ENCODE measurements at places on chromosomes 13 and 19.

DNA sequence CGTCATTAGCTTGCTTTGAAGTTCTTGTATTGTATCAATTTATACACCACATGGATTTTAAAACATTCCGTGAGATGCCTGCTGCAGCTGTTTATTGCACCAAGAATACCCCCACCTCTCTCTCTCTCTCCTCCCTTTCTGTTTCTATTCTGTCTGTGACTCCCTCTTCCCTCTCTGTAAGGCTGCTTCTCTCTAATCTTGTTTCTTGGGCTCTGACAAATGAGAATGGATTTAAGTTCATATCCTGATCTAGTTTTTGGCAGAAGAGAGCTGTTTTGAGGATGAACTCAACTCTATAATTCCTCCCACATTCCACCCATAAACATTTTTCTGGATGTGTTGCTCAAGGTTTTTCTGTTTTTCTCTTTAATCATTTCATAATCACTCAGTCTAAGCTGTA lies 144.3 kb upstream of the FRY start:
- DNase-seq: no peak

GRCh38 chr13:28545583-28546333 lies 50.8 kb upstream of the FLT1 start:
- DNase-seq: no peak

DNA sequence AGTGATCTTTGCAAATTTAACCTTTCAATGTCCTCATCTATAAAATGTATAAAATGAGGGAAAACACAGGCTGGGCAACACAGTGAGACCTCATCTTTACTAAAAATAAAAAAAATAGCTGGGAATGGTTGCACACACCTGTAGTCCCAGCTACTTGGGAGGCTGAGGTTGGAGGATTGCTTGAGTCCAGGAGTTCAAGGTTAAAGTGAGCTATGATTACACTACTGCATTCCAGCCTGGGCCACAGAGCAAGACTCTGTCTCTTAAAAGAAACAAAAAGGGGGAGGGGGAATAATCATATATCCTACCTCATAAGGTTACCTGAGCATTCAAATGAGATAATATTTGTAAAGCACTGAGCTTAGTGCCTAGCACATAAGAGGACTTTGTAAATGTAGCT lies 5.8 kb downstream of the MTRF1 start:
- no peak for DNase-seq

- DNase-seq: no peak
These were observed 12.1 kb downstream of the KDM4B start for GRCh38 chr19:4980838-4981680.

DNA sequence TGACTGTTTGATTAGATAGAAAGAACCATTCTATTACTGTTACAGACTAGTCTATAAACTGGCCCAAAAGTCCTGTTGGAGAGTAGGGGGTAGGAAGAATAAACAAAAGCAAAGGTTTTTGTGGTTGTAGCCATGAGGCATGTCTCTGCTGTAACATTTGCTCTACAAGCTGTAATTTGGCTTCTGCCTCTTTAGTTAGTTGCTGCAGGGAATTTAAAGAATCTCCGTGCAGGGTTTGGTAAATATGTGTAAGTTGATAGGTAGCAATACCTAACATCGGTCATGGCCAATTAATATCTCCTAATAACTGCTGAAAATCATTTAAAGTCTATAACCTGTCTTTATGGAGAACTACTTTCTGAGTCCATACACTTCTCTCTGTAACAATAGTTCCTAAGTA lies 13.0 kb downstream of the FPR3 start:
- no peak for DNase-seq

DNA sequence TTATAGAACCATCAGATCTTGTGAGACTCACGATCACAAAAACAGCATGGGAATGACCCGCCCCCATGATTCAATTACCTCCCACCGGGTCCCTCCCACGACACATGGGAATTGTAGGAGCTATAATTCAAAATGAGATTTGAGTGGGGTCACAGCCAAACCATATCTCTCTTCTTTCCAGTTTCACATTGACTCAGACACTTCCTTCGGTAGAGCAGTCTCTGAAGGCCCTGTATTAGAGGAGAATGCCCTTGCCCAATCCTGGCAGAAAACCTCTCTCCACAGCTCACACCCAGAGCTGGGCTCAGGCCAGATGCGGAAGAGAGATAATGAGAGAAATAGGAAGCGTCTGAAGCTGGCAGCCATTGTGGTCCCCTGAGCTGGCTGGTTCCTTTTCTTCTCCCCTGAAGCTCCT lies 72.4 kb upstream of the CLDN10 start:
- no peak for DNase-seq

DNA sequence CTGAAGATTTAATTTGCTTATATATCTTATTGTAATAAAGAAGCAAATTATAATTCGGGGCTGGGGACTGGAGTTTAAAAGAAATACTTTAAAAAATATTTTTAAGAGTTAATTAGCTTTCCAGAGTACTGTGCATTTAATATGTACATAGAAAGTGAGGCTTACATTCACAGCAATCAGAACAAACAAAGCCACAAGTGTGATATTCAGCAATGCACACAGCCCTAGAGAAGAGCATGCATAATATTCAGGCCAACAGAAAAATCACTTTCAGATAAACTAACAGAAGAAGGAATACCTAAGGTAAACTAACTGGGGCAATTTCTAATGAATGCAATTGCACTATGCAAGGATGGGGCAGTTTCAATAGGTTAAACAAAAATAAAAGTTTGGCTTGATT lies 241.8 kb downstream of the GPC6 start:
- no peak for DNase-seq

GRCh38 chr13:46587807-46588418 lies 34.9 kb downstream of the LRCH1 start:
- no peak for DNase-seq

GRCh38 chr19:10102787-10103236 lies 334 bp upstream of the ANGPTL6 start:
- DNase-seq: no peak

GRCh38 chr13:30774214-30774730 lies 38.9 kb downstream of the ALOX5AP start:
- no peak for DNase-seq

DNA sequence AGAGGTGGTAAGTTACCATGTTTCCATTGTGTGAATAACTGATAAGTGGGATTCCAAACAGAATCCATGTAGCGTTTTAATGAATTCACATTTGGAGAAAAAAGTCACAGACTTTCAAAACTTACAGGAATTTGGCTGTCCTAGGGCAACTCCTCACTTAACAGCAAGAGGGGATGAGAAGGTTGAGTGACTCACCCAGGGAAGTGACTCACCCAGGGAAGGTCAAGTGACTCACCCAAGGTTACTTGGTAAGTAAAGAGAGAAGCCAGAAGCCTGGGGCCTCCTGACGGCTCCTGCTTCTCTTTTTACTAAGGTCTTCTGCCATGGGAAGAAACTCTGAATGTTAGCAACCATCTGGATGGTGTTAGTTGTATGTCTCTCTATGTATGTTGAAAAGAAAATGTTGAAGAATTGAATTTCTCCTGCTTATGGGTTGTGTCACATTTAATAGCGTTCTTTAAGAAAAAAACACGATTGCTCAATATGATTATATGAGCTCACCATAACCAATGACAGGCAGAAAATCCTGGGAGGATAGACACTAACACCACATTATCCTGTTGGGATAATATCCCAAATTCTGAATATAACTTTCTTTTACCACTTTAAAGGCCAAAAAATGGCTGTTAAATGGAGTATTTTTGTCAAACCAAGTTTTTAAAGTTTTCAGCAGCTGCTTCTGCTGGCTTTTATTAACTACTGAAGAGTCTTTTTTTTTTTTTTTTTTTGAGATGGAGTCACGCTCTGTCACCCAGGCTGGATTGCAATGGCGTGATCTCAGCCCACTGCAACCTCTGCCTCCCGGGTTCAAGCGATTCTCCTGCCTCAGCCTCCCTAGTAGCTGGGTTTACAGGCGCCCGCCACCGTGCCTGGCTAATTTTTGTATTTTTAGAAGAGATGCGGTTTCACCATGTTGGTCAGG lies 195.6 kb downstream of the GGACT start:
- no peak for DNase-seq

GRCh38 chr19:56176881-56177280 lies 1.1 kb downstream of the GALP start:
- DNase-seq: no peak

DNA sequence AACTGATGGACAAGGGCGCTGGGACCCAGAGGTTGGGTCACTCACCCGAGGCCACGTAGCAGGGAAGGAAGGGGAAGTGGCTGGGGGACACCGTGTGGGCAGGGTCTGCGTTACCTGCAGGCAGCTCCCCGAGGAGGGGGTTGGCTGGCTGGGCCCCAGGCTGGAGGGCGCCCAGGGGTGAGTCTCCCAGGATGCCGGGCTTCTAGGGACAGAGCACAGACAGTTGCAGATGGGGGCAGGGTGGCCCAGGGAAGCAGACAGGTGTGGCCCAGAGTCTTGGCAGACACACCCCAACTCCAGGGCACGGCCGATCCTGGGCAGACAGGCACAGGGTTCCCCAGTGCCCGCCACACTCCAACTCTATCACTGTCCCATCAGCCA lies 5.6 kb upstream of the FDX2 start:
- DNase-seq: no peak

- DNase-seq: no peak
These were observed 125.7 kb upstream of the NBEA start for GRCh38 chr13:34816245-34816884.

DNA sequence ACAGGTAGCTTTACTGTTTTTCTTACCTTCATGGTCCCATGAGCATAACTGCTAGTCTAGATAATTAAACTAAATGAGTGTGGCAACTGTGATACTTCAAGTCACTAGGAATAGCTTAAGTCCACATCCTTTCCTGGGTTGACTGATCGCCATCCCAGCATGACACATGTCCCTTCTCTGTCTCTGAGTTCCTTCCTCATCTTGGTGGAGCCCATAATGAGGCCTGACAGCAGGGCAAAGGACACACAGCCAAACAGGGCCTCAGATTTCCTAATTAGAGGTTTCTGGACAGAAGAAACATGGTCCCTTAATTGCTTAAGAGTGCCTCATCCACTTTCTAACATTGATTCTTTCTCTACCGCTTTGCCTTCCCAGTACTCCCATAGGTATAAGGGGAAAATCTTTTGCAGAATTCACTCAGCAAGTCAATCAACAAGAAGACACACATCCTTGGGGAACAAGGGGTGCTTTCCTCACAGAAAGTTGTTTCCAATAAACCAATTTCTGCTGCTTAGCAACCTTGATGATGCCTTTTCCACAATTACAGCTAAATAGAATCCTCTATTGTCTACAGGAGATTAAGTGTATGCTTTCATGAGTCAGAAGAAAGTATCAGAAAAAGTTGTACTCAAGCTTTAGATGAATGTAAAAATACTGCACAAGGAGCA lies 208.3 kb upstream of the SERP2 start:
- no peak for DNase-seq

DNA sequence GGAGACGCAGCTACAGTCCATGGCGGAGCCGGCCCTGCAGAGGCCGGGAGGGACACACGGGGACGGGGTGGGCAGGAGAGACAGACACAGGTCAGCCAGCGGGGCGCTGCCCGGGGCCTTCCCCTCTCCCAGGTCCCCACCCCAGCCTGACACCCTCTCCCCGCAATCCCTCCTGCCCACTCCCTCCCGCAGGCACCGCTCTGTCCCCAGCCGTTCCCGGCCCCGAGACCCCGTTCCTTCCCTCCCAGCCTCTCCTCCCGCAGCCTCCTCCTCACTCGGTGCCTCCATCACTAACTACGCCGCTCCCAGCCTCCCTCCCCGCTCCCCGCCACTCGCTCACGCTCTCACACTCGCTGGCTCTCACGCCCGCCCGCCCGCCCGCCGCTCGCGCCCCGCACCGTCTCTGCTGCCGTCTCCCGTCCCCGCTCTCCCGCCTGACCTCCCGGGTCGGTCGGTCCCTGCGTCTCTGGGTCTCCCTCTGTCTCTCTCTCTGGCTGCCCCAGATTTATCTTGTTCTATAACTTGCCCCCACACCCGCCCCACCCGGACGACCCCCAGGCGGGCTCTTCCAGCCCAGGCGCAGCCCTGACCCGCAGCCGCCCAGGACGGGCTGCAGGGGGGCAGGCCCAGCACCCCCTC lies 15.2 kb downstream of the ERFL start:
- DNase-seq: peak; percentile 60

GRCh38 chr19:1893791-1894190 lies 8.5 kb upstream of the ABHD17A start:
- no peak for DNase-seq

DNA sequence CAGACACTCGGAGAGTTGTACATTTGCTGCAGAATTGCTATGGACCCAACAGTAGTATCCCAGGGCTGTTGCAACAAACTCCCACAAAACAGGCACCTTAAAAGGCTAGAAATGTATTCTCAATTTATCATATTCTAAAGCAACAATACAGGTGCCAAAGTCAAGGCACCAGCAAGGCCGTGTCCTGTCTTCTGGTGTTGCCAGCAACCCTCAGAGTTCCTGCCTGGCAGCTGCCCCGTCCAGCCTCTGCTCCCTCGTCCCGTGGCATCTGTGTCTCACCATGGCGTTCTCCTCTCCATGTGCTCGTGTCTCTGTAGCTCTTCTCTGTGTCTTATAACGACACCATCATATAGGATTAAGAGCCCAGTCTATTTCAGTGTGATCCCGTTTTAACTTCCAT lies 67.7 kb upstream of the ARGLU1 start:
- no peak for DNase-seq

GRCh38 chr19:32651729-32652140 lies 23.2 kb downstream of the ANKRD27 start:
- peak; percentile 67 for DNase-seq

- no peak for DNase-seq
These were observed 9.0 kb upstream of the SOX1 start for GRCh38 chr13:112057736-112058518.

DNA sequence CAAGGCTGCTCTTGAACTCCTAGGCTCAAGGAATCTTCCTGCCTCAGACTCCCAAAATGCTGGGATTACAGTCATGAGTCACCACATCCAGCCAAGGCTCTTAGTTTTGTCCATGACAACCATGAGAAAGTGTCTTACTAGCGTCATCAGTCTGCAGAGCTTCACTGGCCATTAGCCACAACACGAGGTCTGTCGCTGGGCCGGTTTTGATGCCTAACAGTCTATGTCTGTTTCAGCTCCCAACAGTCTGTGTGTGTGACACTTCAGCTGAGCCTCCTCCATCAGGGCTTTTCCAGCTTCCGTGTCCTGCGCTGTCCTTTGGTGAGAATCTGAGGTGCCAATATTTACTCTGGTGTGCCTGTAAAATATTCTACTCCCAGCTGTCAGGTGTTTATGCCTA lies 47.6 kb downstream of the CEP89 start:
- DNase-seq: no peak

- DNase-seq: no peak
These were observed 309.1 kb upstream of the EDNRB start for GRCh38 chr13:78227709-78228108.

GRCh38 chr13:73898276-73898675 lies 235.9 kb downstream of the KLF12 start:
- DNase-seq: no peak

- DNase-seq: peak; percentile 80
These were observed 33.9 kb downstream of the PDE4A start for GRCh38 chr19:10454267-10454666.

DNA sequence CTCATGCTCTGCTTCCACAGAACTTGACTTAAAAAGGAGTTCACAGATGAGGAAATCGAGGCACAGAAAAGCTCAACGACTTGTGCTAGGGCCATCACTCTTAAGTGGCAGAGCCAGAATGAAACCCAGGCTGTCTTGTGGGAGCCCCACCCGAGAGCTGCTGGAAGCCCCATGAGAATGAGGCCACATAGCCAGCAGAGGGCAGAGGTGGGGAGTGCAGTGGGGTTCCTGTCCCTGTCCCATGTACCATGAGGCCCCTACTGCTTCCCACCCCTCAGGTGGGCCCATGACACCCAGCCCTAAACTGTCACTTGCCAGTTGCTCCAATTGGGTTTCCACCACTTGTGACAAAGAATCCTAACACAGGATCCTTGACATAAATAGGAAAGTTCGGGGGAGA lies 175.9 kb downstream of the IRS2 start:
- no peak for DNase-seq

Measured in D341Med (cell line).